ENCODE measurements at places on chromosomes 7 and 10. TPM values are rescaled to one million over a fixed set of nuclear protein-coding genes. Genes with fewer than 3 reads are reported as not detected.

The OPN4 gene
- polyA plus RNA-seq = not detected

The OR2A42 gene
- 2.7 TPM for polyA plus RNA-seq

The RAPGEF5 gene
- 36.1 TPM for polyA plus RNA-seq

The ELAPOR2 gene
- 8.9 TPM for polyA plus RNA-seq

The ACSM6 gene
- polyA plus RNA-seq = 0.33 TPM

The CCDC172 gene
- polyA plus RNA-seq = not detected

The TRIM74 gene
- 1.3 TPM for polyA plus RNA-seq

The IDI2 gene
- not detected for polyA plus RNA-seq
